ENCODE measurements at places on chromosomes 12 and 14.
A peak's percentile ranks its signal among the peaks of the same experiment; 100 is the strongest.

DNA sequence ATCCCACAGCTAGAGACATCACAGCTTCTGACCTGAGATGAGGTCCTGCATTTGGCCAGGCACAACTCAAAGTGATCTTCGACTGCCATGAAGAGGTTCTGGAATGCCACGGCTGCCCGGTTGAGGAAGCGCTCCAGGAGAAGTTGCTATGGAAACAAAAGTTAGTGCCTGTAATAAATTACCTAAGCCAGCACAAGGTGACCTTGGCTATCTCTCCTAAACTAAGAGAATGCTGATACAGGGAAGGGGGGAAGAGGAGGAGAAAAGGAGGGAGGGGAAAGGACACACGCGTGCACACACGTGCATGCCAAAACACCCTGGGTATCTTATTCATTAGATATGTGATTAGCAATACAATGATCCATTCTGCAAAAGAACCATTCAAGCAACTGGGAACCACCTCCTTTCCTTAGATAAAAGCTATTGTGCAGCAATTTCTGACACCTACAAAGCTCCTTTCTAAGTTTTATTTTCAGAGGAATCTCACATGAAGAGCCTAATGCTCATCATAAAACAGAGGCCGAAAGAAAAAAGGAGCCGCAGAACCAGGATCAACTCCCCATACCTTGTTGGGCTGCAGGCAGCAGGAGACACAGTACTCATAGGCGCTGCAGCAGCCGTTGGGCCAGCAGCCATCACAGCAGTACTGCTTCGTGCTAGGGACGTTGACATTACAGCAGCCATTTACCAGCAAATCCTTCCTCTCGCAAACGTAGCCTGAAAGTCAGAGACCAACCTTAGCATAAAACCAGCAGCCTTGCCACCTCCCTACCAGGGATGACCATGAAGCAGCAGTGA, 17.9 kb downstream of the SPRING1 start:
- no peak for DNase-seq

DNA sequence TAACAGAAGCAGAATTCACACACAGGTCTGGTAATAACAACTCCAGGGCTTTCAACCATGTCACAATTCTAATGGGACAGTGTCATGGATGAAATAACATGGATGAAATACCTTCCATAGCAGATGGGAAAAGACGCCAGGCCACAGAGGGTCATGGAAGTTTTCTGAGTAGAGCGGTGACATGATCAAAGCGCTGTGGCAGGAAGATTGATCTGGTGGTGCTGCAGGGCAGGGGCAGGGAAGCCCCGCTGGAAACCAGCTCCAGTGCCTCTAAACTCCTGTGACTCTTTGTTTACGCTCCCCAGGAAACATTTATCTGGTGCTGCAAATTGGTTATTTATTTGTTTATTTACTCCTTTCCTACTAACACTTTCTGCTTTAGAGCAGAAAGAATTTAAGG, 108.3 kb upstream of the HMGA2 start:
- no peak for DNase-seq

- DNase-seq, result no peak
Observed at GRCh38 chr14:72222046-72222445, 289.8 kb downstream of the RGS6 start.

DNA sequence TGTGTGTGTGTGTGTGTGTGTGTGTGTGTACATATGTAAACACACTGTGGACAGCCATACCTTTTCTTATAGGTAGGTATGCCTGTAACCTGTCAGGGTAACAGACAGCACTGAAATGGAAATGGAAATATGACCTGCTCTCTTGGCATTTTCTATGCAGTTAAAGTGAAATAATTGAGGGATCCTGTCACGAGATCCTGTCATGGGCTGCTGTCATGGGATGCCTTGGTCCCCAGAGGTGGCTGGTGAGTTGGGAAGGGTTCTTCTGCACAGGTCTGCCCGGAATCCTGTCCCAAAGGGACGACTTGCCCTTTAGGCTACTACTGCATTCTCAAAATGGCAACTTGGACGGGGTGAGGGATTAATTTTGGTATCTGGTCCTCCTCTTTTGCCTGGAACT, 47.3 kb downstream of the ELK3 start:
- peak; percentile 47 for DNase-seq

- DNase-seq, result no peak
Observed at GRCh38 chr12:117208206-117208605, 17.9 kb upstream of the FBXO21 start.

DNA sequence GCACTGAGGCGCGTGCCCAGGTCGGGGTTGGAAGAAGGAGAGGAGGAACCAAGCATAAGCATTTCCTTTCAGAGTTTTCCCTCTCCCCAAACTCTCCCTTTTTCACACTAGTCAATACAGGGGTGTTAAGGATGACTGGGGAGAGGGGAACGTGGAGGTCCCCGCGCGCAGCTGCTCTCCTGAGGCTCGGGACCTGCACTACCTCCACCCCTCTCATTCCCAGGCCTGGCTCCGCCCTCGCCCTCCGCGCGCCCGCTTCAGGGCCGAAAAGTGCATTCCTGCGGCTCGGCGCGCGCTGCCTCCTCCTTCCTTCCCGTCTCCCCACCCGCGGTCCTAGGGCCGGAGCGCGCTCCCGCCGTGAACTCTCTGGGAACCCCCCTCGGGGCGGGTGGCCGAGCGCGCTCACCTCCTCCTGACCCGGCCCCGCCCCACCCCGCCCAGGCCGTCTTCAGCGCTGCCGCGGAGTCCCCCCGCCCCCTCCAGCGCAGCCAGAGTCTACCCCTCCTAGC, 11.3 kb downstream of the RARG start:
- DNase-seq, result peak; percentile 98

GRCh38 chr12:13534645-13535398, 338.3 kb downstream of the EMP1 start:
- DNase-seq, result peak; percentile 66

DNA sequence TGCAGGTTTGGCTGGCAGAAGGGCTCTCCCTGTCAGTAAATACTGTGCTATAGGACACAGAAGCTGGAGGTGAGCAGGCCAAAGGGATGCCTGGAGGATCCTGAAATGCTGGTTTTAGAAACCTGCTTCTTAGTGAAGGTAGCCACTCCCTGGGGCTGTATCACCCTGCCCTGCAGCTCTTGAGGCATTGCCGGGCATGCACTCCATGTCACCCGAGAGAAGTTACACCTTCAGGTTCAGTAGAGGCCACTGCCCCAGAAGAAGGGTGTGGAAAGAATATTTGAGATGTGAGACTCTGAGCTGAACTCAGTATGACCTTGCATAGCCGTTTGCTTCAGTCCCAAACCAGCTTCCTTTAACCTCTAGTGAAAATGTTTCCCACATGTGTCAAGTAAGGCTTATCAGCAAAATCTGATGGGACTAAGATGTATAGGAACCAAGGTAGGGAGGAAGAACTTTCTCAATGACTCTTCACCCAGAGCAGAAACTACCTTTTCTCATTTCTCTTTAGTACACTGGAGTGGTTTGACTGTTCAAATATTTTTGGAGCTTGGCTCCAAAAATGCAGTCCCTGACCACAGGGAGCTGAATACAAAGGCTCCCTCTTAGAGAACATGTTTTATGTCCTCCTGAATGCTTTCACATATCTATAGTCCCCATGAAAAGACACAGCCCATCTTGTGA, 164.5 kb upstream of the DYRK2 start:
- DNase-seq, result peak; percentile 15

DNA sequence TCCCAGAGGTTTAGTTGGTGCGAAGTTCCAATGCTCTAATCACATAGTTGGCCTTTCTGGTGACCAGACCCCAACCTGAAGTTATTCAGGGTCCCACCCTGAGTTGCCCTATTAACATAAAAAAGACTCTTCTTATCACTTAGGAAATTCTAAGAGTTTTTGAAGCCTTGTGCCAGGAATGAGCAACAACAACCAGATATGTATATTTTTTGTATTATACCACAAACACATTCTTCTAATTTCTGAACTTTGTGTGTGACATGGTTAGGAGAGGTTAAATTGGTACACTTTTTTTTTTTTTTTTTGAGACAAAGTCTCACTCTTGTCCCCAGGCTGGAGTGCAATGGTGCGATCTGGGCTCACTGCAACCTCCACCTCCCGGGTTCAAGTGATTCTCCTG, 320.4 kb upstream of the PDE3A start:
- no peak for DNase-seq

DNA sequence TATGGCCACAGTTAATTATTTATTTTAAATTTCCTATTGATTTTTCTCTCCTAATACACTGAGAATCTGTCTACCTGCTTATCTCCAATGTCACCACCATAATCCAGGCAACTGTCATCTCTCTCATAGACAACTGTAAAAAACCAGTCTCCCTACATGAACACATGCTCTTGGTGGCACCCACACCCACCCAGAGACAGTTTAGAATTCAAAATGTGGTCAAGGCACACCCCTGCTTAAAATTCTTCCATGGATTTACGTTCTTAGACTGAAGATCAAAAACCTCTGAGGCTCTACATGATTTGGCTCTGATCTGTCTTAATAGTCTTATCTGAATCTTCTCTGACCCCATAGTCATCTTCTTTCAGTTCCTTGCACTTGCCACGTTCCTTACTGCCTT, 241.1 kb upstream of the ABCD2 start:
- no peak for DNase-seq

- peak; percentile 74 for DNase-seq
Observed at GRCh38 chr12:104049278-104049902, 597 bp downstream of the GLT8D2 start.

DNA sequence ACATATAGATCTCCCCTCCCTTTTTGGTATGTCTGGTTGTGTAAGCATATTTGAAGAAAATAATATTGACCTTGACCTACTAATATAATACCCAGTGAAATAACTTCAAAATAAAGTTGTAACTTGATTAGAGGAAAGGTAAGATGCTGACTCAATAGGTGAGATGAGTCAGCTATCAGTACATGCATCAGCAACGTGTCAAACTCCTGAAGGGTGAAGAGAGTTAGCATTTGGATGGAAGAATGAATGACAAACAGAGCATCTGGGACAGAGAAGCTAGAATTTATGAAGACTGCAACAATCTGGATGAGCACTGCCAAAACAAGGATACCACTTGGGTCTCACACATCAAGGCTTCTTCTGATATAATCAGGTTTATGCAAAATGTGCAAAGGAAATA, 74.9 kb downstream of the PPP2R5E start:
- no peak for DNase-seq

GRCh38 chr12:104516821-104517220, 60.1 kb downstream of the CHST11 start:
- no peak for DNase-seq

- no peak for DNase-seq
Observed at GRCh38 chr12:105943525-105943924, 195.2 kb downstream of the NUAK1 start.

DNA sequence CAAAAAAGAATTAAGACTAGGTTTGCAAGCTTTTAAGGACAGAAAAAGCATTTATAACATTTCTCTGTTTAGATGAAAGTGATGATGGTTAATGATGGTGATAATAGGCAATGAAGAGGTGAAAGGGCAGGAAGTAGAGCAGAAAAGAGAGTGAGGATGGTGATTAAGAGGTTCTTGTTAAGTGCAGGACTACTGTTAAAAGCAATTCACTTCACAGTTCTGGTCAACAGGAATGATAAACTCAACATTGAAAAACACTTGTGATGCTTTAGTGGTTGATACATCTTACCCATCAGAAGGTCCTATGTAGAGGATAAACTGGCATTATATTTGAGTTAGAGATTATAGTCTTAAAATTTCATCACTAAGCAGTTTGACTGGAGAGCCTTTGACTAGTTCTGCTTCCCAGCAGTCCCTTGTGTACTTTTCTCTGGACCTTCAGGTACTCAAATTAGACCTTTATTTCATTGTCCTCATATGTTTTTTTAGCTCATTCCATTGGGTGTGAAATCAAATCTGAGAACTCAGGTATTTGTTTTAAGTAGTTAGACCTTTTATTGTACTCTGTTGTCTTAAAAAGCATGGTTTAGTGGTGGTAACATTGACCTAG, 10.9 kb downstream of the RAP1B start:
- DNase-seq, result no peak

DNA sequence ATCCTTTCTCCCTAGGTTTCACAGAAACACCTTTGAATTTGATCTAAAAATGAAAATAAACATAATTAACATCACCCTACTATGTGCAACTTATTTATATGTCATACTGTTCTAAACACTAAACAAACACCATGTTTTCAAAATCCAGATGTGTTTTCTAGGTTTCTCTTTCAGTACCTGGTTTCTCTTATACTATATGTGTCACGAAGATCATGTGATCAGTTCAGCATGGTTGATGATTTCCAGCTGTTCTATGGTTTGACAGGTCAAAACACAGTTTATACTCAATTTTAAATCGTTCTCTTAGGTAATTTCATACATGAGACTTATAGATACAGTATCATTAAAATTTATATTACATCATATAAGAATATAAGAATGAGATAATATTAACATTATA, 373.1 kb downstream of the SOX5 start:
- no peak for DNase-seq

DNA sequence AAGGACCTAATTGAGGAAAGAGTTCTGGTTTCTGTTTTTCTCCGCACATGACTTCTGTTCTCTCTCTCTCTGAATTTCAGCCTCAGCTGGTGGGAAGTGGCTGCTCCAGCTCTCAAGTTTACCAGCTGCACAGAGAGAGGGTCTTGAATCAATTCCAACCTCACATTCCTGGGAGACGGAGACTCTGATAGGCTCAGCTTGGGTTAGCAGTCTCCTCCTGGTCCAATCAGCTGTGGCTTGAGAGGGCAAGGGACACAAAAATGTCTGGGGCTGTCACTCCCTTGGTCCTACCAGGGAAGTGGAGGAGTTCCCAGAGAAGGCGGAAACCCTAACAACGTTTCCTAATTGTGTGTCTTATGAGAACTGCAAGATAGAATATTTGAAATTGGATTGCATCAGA, 7.0 kb downstream of the CCDC63 start:
- no peak for DNase-seq

DNA sequence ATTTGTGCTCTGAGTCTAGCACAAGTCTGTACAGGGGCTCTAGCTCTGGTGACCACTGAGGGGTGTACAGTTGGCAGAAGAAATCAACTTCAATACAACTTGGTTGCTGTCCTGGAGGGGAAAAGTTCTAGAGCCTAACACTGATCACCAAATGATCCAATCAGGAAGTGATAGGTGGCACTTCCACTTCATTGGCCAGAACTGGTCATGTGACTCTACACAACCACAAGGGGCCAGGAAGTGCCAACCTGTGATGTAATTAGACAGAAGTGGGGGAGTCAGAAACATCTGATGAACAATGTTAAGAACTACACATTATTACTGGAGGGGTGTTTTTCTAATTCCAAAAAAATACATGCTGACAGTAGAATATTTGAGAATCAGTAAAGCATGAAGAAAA, 401.6 kb downstream of the VRK1 start:
- DNase-seq, result no peak

GRCh38 chr12:92408072-92408900, 262.6 kb upstream of the BTG1 start:
- DNase-seq, result peak; percentile 53

DNA sequence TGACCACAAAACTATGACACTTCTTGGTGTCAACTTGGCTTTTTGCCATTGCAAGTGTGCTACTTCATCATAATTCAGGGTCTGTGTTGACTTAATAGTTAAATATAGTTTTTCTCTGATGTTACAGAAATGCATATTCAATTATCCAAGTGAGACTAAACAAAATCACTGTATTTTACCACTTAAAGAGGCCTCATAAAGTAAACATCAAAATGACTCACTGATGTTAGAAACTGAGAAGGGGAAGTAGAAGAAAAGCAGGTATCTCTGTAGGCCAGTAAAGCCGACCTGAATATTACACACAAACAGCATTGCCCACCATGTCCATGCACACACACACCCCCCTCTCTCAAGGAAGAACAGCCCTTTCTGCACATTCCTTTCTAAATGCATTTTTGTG, 55.4 kb downstream of the RPAP3 start:
- DNase-seq, result peak; percentile 33
